ENCODE measurements at places on chromosomes 13 and 19. TPM values are rescaled to one million over a fixed set of nuclear protein-coding genes. Genes with fewer than 3 reads are reported as not detected.

GRCh38 chr19:42343344-42344110 lies 18.1 kb downstream of the MEGF8 start:
- DNase-seq = peak; percentile 82

GRCh38 chr19:39845584-39845932 lies 621 bp downstream of the FBL start:
- DNase-seq = no peak

Gene ZNF260
- 30.7 TPM for total RNA-seq

DNA sequence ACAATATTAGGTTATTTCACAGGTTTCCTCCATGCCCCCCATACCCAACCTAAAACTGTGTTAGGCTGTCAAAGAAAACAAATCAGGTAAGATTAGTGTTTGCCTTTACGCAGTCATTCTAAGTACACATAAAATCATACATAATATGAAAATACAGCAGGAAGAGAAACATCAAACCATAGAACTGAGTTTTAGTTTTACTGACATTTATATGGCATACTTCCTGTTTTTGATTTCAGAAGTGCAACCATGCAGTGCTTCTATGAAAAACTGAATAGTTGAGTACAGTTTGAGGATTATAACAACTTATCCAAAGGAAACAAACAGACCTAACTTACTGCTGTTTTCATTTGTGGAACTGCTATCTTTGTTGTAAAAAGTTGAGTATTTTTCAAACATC lies 91.3 kb downstream of the KCNRG start:
- DNase-seq = no peak

GRCh38 chr19:45103156-45103507 lies 10.2 kb downstream of the PPP1R37 start:
- no peak for DNase-seq

DNA sequence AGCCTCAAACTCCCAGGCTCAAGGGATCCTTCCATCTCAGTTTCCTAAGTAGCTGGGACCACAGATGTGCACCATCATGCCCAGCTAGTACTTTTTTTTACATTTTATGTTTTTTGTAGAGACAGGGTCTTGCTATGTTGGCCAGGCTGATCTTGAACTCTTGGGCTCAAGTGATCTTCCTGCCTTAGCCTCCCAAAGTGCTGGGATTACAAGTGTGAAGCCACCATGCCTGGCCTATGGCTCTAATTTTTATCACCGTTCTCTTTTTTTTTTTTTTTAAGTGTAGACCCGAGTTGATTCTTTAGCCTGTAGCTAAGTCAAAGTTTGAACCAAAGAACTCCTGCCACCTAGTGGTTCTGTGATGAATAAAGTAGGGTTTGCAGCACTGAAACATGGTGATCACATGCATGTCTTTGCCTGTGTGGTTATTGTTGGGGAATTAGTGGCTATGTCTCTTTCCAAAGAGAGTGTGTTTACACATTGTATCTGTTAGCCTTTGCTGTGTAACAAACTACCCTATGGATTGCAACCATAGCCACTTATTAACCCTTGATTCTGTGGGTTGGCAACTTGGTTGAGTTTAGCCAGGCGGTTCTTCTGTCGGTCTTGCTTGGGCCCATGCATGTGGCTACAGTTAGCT lies 11.6 kb downstream of the NFILZ start:
- no peak for DNase-seq

Gene CFAP97D2
- not detected for total RNA-seq

DNA sequence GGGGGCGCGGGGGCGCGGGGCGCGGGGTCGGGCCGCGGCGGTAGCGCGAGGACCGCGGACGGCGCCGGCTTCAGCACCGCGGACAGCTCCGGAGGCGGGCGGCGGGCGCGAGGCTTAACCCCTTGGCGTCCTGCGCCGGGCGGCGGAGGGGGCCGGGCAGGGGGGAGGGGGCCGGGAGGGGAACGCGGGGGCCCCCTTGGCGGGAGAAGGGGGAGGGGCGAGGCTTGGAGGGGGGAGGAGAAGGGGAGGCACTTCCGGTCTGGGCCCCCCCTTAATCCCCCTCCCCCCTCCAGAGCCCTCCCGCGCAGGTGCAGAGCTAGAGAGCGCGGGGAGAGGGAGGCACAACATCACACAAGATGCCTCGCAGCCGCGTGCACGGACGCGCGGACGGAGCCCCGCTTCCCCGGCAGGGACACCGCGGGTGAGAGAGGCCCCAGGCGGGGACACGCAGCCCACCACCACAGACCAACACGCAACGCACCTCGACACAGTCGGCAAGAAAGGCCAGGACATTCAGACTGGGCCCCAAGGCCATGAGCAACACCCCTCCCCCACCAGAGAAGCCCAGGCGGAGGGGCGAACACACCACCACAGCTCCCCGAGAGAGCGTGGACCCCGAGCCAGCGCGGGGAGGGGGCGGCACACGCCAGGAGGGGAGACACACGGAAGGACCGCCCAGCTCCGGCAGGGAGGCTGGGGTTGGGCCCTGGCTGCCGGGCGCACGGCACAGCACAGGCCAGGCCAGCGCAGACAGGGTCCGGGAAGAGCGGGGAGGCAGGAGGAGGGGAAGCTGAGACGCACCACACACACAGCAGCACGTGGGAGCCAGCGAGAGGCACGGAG lies 24.1 kb downstream of the SHANK1 start:
- peak; percentile 82 for DNase-seq

DNA sequence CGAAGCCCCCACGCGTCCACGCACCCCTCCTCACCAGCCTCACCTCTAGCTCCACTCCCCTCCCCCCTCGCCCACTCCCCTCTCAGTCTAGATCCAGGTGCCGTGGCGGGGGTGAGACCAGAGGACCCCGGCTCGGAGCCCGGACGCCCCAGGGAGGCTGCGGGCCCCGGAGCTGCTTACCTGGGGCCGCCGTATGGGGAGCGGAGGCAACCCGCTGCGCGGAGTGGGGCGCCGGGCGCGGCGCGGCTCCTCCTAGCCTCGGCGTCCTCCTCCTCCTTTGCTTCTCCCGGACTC lies 353 bp downstream of the ENOX1 start:
- DNase-seq = no peak

DNA sequence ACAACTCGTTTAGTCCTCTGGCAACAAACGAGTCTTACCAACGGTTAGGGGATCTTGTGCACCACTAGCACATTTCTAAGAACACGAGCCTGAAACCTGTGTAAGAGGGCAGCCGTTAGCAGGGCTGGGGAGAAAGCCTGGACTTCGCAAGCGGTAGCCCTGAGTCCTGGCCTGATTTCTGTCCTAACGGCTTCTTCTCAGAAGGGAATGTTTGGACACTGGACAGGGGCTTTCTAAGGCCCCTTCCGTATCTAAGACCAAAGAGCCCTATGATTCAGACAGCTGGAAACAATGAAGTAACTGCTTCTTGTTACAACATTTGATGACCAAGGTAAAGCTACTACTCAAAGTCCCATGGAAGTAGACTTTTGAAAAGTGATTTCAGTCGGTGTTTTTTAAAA lies 2.2 kb downstream of the ANKRD10 start:
- no peak for DNase-seq

- DNase-seq = no peak
These were observed 513.1 kb downstream of the SLITRK6 start for GRCh38 chr13:85286081-85286480.

- DNase-seq = no peak
These were observed 110.3 kb downstream of the NHLRC3 start for GRCh38 chr13:39148513-39148961.

Gene BBC3
- total RNA-seq = 21.6 TPM

GRCh38 chr13:23456437-23457210 lies 23.1 kb upstream of the SACS start:
- DNase-seq = no peak

- no peak for DNase-seq
These were observed 152.1 kb downstream of the DACH1 start for GRCh38 chr13:71714802-71715375.

GRCh38 chr19:50331221-50331993 lies 2.2 kb upstream of the KCNC3 start:
- DNase-seq = peak; percentile 61

GRCh38 chr19:21472507-21472906 lies 32.9 kb upstream of the ZNF429 start:
- DNase-seq = no peak

Gene DKKL1
- 2.6 TPM for total RNA-seq

Gene SIGLEC11
- total RNA-seq = not detected
